Stimulated activated CD4-positive, alpha-beta T cell treated with anti-CD3 and anti-CD28 coated beads, Interleukin-4, amount 100 ng/mL, for 1 hour (primary cell): ENCODE measurements at places on chromosomes 16 and 17.

- DNase-seq: no peak
These were observed 118.8 kb upstream of the METRNL start for GRCh38 chr17:82960419-82961271.

GRCh38 chr17:39153599-39154051, 2.2 kb upstream of the PLXDC1 start:
- peak; percentile 92 for DNase-seq

- DNase-seq: no peak
These were observed 114.2 kb downstream of the METRNL start for GRCh38 chr17:83193336-83194185.

GRCh38 chr16:84548508-84548907, 44.0 kb upstream of the MEAK7 start:
- DNase-seq: no peak

GRCh38 chr16:23504076-23504452, 6.2 kb downstream of the GGA2 start:
- no peak for DNase-seq

- DNase-seq: peak; percentile 40
These were observed 611.3 kb upstream of the SALL1 start for GRCh38 chr16:51762081-51762996.

DNA sequence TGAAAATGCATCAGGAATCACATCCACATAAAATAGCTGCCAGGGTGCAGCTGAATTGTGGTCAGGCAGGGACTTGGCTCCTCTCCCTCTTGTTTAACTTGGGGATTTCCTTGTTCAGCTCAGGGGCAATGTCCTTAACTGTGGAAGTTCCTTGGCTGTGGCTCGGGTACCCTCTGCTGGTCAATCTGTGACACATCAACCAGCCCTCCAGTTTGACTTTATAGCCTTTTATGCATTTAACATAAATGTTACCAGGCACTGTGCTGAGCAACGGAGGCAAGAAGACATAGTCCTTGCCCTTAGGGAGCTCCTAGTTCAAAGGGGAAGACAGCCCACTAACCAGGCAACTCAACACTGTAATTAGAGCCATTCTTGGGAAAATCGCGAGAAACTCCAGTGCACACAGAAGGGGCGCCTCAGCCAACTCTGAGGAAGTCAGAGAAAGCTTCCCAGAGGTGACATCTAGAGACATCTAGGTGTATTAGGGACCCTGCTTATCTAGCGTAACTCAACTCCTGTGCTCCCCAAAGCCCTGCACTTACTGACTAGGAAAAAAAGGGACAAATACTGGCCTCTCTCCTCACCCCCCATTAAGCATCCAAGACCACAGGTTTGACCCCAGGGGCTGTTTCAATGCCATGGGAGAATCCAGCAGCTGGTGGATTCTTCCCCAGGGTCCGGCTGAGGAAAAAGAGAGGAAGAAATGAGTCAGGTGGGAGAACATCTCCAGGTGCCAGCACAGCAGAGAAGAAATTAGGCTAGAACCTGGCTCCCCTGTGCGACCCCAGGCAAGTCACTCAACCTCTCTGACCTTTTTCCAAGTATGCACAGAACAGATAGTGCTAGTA, 17.3 kb upstream of the EEF2K start:
- peak; percentile 51 for DNase-seq

DNA sequence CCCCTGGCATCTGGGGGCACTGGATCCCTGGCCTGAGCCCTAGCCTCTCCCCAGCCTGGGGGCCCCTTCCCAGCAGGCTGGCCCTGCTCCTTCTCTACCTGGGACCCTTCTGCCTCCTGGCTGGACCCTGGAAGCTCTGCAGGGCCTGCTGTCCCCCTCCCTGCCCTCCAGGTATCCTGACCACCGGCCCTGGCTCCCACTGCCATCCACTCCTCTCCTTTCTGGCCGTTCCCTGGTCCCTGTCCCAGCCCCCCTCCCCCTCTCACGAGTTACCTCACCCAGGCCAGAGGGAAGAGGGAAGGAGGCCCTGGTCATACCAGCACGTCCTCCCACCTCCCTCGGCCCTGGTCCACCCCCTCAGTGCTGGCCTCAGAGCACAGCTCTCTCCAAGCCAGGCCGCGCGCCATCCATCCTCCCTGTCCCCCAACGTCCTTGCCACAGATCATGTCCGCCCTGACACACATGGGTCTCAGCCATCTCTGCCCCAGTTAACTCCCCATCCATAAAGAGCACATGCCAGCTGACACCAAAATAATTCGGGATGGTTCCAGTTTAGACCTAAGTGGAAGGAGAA, 13.5 kb downstream of the STH start:
- no peak for DNase-seq
